H1 (cell line): ENCODE measurements at places on chromosomes 3 and 15. TPM values are rescaled to one million over a fixed set of nuclear protein-coding genes. Genes with fewer than 3 reads are reported as not detected.
A peak's percentile ranks its signal among the peaks of the same experiment; 100 is the strongest.

- no peak overlapping the region for H3K4me3 ChIP-seq
- no peaks in the 10 kb centered on the region for H3K27me3 ChIP-seq
- no peaks in the 10 kb centered on the region for H3K4me1 ChIP-seq
- no peak for DNase-seq
- H3K36me3 ChIP-seq: no peaks in the 10 kb centered on the region
Observed at GRCh38 chr3:108966773-108967172, 13.1 kb upstream of the GUCA1C start.

GRCh38 chr3:24487325-24488262 lies 7.1 kb downstream of the THRB start:
- no peak overlapping the region for H3K27ac ChIP-seq
- no peaks in the 10 kb centered on the region for H3K27me3 ChIP-seq
- no peaks in the 10 kb centered on the region for H3K36me3 ChIP-seq
- no peak overlapping the region for H3K4me3 ChIP-seq
- H3K4me1 ChIP-seq: no peaks in the 10 kb centered on the region

Gene IDH2
- 64.2 and 64.6 TPM in 2 replicates for total RNA-seq

DNA sequence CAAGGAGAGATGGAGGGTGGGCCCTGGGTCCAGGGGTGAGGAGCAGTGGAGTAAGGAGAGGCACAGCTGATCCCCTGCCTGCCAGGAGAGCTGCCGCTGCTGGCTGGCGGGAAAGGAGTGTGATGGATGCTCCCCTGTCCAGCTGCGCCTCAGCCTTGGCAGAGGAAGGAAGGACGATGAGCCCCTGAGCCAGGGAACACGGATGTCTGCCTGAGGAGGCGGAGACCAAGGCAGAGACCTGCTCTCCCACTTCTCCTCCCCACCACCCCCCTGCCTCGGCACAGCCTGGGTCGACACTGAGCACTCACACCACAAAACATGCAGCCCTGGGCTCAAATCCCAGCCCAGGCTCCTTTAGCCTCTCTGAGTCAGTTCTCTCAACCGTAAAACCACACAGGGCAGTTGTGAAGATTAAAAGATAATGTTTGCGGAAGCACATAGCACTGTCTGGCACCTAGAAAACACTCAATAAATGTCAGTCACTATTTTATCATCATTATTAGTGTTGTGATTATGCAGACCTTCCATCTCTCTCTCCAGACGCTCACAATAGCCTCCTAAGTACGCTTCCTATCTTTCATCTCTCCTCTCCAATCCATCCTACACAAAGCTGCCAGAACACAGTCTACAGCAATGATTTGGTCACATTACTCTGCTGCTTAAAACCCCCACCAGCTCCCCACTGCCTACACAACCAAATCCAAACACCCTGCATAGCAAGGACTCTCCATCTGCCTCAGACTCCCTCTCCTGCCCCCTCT lies 52.2 kb downstream of the SEMA5B start:
- DNase-seq: no peak
- H3K27ac ChIP-seq: no peak overlapping the region
- H3K36me3 ChIP-seq: no peaks in the 10 kb centered on the region
- no peak overlapping the region for H3K4me3 ChIP-seq
- peaks cover 7% of the 10 kb centered on the region for H3K4me1 ChIP-seq

Gene PIERCE2
- total RNA-seq: 1.4 and 2.7 TPM in 2 replicates

DNA sequence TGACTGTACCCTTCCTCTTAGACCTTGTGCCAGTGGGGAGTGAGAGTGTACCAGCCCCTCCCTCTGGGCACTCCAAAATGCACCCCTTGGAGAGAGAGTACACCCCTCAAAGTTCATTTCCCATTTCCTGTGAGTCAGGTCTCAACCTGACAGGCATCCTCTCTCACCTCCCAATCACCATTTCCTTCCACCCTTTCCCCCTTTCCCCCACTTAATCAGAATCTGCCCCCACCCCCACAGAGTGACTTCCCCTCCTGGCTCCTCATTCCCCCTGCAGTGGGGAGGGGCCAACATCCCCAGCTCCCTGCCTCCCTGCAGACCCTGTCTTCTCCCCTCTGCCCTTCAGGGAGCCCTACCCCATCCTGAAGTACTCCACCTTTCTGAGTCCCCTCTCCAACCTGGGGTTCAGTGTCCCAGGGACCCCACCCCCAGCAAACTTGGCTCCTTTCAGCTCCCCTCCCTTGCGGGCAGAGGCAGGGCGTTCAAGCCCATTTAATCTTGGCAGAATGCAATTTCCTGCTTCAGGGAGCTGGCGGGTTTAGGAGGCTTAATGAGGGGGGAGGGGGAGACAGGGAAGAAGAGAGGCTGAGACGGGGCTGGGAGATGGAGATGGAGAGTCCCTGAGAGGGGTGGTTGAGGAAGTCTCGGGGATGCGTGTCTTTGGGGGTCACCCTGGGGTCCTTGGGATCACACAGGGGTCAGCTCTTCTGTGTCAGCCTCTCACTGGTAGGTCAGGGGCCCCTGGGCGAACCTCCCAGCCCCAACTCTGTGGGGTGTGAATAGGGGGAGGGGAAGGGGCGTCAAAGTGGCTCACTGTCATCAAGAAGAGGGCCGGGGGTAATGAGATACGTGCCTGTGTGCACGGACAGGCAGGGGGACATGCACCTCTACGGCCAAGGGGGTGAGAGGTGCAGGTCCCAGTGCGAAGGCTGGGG lies 16.6 kb upstream of the SEMA3F start:
- DNase-seq: peak; percentile 71
- H3K27me3 ChIP-seq: no peaks in the 10 kb centered on the region
- no peaks in the 10 kb centered on the region for H3K36me3 ChIP-seq
- H3K4me1 ChIP-seq: peaks cover 32% of the 10 kb centered on the region

GRCh38 chr3:157618075-157618760 lies 115.0 kb upstream of the VEPH1 start:
- H3K27me3 ChIP-seq: no peaks in the 10 kb centered on the region
- DNase-seq: no peak
- no peaks in the 10 kb centered on the region; the same call in 1 of the 2 replicates for H3K4me1 ChIP-seq
- H3K4me3 ChIP-seq: no peak overlapping the region
- no peaks in the 10 kb centered on the region for H3K36me3 ChIP-seq

Gene RARB
- total RNA-seq: 0.22 and 0.44 TPM in 2 replicates
